ENCODE measurements at places on chromosomes 16 and 17. TPM values are rescaled to one million over a fixed set of nuclear protein-coding genes. Genes with fewer than 3 reads are reported as not detected.
A peak's percentile ranks its signal among the peaks of the same experiment; 100 is the strongest.

The FOXN1 gene
- not detected for total RNA-seq

DNA sequence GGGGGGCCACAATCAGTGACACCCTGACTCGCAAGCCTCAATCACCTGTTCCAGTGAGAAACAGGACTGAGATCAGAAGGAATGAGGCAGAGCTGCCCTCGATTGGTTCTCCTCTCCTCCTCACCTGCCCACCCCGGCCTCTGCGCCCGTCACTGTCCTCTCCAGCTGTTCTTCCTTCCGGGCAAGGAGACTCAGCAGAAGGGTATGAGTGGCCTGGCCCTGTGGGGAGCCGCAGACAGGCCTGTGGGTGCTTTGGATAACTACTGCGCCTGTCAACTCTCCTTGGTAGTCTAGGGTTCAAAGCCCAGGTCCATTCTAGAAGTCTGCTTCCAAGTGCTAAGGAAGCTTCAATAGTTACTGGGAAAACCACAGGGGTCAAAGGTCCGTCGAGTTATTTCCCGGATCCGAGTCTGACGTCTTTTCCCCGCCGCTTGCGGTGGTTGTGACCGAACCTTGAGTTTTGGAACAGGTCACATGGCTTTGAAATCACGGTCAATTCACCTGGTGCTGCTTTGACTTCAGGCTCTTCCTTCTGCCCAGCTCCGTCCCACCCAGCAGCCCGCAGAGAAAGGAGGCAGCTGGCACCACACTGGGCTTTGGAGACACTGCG lies 8.3 kb downstream of the CARD14 start:
- no peak for DNase-seq

- DNase-seq: no peak
Observed at GRCh38 chr16:57786632-57787518, 15.4 kb downstream of the KIFC3 start.

The CRISPLD2 gene
- total RNA-seq: 0.48 TPM

The SRL gene
- 71.0 TPM for total RNA-seq

The RAB26 gene
- total RNA-seq: 1.0 TPM

DNA sequence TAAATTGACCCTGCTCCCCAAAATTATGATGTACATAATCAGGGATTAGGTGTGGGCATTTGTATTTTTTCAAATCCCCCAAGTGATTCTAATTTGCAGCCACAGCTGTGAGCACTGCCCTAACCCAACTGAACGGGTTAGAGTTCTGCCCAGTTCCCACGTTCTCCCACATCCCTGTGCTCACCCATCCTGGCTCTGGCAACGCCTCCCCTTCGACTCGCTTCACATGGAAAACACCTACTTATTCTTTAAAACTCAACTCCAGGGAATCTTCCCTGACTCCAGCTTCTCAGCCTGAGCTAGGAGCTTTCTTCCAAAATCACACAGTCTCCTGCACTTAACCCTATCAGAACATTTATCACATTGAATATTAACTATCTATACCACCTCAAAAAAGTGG lies 17.6 kb upstream of the C16orf82 start:
- no peak for DNase-seq

The ARSG gene
- total RNA-seq: 1.0 TPM

- no peak for DNase-seq
Observed at GRCh38 chr17:79969906-79970305, 65.8 kb downstream of the TBC1D16 start.

DNA sequence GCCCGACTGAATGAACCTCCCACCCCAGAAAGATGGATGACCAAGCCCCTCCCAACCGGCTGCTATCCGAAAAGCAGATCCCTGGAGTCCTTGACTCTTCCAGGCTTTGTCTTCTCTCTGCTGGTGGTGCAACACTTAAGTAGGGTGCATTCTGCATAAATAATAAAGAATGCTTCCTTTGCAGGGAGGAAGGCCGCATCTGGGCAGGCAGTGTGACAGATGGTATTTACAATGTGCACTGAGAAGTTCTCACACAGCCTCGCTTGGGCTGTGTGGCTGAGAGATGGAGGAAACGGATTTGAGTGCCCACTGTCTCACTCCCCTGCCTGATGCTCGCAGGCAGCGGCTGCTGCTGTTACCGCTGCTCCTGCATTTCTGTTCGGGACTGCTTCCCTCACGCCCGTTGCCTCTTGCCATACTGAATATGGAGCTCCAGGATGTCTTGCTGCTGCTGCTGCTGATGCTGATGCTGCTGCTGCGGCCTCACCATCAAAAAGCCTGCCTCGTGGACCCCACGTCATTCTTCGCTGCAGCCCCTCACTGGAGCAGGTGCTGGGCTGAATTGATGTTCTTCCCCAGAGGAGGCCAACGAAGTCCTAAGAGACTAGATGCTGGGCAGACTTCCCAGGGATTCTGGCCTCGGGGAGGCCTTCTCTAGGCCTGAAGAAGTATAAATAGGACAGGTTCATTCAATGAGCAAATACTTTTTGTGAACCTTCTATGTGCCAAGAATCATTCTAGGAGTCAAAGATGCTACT lies 7.1 kb upstream of the RHBDL3 start:
- DNase-seq: no peak

GRCh38 chr17:491086-492021 lies 138.7 kb upstream of the RPH3AL start:
- DNase-seq: peak; percentile 73

The TVP23A gene
- not detected for total RNA-seq

The ODAD4 gene
- total RNA-seq: 0.15 TPM

GRCh38 chr17:51270636-51271035 lies 10.3 kb downstream of the UTP18 start:
- DNase-seq: no peak

- no peak for DNase-seq
Observed at GRCh38 chr17:22704674-22705073, 1012.4 kb downstream of the KCNJ18 start.

The PNMT gene
- not detected for total RNA-seq

DNA sequence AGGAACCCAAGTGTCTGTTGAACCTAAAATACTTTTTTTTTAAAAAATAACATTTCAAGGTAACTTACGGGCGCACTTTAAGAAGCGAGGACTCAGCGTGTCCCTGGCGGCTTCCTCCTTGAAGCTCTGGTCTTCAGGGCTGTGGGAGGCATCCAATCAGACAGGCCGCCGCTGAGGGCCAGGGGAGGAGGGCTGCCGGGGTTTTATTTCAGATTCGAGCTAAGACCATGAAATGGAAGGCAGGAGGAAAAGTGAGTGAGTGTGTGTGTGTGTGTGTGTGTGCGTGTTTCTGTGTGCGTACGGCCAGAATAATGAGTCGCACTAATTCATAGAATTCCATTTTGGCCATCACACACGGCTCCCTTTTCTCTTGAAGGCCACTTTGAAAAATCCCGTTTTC lies 41.1 kb downstream of the C16orf78 start:
- no peak for DNase-seq

DNA sequence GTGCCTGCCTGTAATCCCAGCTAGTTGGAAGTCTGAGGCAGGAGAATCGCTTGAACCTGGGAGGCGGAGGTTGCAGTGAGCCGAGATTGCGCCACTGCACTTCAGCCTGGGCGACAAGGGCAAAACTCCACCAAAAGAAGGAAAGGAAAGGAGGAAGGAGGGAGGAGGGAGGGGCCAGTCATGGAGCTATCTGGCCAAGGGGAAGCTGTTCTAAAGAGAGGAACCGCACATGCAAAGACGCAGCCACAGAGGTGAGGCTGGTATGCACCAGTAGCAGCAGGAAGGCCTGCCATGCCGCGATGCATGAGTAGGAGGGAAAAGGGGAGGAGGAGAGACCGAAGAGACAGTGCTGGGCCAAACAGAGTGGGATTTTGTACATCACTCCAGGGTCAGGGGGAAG lies 35.9 kb downstream of the HSBP1 start:
- no peak for DNase-seq

GRCh38 chr17:58447039-58447975 lies 30.0 kb upstream of the RNF43 start:
- DNase-seq: peak; percentile 71

DNA sequence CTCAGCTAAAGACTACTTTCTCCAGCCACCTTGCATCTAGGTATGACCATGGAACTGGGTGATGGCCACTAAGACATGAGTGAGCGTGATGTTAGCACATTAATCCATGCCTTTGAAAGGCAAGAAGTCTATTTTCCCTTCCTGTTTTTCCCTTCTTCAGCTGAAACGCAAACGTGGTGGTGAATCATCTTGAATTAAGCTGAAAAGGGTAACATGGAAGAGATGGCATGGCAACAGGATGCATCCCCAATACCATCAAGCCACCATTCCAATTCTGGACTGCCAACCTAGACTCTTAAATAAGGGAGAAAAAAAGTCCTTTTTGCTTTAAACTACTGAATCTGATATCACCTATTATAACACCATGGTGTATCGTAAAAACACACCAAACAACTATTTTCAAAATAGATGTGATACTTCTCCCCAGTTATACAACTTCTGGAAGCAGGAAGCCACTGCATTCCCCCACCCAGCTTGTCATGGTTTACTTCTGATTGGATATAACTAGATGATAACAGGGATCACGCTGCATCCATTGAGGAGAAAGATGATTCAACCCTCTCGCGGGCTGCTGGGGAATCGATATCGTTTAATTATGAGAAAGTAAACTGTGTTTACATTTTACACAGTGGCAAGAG lies 368.6 kb downstream of the CDH13 start:
- no peak for DNase-seq

GRCh38 chr17:7982173-7982572 lies 20.2 kb upstream of the GUCY2D start:
- DNase-seq: no peak

- DNase-seq: no peak
Observed at GRCh38 chr17:18974407-18975149, 22.6 kb downstream of the SLC5A10 start.

The C16orf54 gene
- total RNA-seq: not detected

The CES3 gene
- 0.08 TPM for total RNA-seq

DNA sequence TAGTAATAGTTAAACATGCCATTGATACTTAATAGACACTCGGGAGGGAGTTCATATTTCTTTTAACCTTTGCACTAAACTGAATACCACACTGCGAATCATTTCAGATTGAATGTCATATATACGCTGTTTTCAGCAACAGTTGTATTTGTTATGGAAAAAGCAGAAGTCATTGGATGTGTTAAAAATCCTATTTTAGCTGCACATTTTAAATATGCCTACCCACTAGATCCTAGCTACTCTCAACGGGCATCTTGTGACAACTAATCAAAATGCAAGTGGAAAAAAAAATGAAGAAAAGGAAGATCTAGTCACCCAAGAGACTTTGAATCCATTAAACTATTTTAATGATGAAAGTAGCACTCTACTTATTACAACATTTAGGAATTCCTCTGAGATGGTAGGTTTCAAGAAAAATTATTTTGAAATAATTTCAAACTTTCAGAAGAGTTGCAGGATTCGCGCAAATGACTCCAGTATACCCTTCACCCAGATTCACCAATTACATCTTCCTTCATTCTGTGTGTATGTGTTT lies 51.4 kb upstream of the MNT start:
- no peak for DNase-seq

The MLKL gene
- not detected for total RNA-seq

The TPSAB1 gene
- not detected for total RNA-seq

DNA sequence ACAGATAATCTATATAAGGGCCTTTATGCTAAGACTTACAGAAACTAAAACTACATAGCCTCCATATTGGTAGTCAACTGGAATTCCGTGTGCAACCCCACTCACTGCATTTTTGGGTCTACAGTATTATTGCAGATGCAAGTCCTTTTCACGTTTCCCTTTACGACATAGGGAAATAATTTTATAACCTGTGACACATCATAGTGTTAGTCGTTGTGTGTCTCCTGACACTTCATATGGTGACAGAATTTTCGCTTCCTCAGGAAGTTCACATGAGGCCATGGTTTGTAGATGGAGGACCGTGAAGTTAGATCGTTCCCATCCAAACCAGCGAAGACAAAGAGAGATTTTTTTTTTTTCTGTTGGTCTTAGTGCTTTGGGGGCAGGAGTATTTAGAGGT lies 15.7 kb upstream of the MRC2 start:
- no peak for DNase-seq

The PRM2 gene
- total RNA-seq: not detected

The OR4D1 gene
- total RNA-seq: not detected

DNA sequence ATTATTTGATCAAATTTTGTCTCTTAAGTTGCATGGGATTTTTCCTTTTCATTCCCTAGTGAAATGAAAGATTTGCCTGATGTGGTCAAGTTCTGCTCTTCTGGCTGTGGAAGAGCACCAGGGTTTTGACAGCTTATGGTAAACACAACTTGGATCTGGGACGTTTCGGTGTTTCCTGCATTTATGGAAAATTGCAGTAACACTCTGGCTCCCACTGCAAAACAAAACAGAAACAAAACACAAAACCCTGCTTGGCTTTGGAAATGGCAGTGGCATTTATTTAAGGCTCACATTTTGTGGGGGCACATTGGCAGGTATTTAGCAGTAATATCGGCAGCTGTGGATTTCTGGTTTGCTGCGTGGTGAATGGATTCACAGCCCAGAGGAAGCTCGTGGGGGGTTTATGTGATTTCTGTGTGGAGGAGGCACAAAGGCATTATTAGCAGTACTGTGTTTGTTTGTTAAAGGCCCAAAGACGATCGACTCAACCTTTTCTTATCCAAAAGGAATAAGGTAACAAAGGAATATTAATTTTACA lies 377.8 kb downstream of the SNX29 start:
- no peak for DNase-seq

GRCh38 chr16:88588754-88589153 lies 18.6 kb downstream of the ZC3H18 start:
- no peak for DNase-seq

GRCh38 chr17:15108992-15109391 lies 156.1 kb downstream of the PMP22 start:
- DNase-seq: no peak

DNA sequence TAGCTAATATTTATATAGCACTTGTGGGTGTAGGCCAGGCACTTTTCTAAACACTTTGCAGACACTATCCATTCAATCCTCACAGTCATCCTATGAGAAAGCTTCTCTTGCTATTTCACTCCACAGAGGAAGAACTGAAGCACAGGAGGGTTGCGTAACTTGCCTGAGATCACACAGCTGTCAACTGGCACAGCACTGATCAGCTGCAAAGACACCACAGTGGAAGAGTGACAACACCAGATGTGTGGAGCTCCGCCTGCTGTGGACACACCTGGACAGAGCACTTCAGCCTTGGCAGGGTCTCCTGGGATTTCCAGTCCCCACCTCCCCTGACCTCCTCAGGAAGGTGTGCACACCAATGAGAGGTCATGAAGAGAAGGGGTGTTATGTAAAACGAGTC lies 13.3 kb upstream of the CNEP1R1 start:
- peak; percentile 12 for DNase-seq

- no peak for DNase-seq
Observed at GRCh38 chr16:68037841-68038597, 14.9 kb downstream of the DUS2 start.

The NOG gene
- total RNA-seq: 20.3 TPM

The ITGB3 gene
- 28.9 TPM for total RNA-seq

DNA sequence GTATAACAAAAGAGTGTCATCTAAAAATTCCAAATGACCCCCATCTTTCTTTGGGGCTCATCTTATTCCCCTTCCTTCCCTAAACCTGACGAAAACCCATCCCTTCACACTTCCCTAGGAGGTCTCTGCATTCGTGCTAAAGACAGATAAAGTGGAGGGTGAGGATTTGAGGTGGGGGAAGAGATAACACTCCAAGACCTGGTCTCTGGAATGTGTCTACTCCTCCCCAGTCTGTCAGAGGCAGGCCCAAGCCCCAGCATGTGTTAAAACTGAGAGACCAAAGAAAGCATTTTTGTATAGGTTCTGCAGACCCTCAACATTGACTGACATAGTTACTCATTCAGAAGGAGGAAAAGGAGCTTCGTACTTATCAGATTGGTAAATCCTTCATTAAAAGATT lies 11.0 kb upstream of the LHX1 start:
- no peak for DNase-seq

- DNase-seq: no peak
Observed at GRCh38 chr16:24988129-24988518, 27.0 kb downstream of the ARHGAP17 start.

The PRAC1 gene
- total RNA-seq: not detected

The WNT9B gene
- not detected for total RNA-seq
